NCI-H2081 (cell line): ENCODE measurements at places on chromosomes 12 and 14.

DNA sequence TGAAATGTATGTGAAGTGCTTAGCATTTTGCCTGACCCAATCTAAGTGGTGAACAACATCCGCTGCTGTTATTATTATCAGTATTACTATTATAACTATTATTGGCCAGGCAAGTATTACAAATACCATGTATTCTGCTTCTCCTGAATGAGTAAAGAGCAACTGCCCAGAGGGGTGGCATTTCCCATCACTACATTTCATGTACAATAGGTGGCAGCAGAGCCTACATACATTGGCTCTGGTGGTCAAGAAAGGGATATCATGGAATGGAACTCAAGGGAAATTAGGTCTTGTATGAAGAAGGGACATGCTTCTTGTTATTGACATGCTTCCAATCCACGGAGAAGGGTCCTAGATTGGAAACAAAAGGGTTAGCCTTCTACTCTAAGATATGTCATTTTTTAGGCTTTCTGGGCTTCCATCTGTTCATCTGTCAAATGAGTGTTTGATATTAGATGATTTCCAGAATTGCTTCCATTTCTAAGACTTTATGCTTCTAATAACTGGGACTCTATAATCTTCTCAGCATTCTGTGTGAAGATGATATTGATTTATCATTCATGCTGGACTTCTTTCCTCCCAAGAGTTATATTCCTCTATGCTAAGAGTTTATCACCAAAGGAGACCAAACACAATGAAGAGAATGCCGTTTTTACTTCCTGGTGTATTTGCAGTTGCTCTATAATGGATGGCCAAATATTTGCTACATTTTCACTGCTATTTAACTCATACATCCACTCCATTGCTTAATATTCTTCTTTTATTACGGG lies 239.1 kb downstream of the SSPN start:
- DNase-seq, result peak; percentile 47

DNA sequence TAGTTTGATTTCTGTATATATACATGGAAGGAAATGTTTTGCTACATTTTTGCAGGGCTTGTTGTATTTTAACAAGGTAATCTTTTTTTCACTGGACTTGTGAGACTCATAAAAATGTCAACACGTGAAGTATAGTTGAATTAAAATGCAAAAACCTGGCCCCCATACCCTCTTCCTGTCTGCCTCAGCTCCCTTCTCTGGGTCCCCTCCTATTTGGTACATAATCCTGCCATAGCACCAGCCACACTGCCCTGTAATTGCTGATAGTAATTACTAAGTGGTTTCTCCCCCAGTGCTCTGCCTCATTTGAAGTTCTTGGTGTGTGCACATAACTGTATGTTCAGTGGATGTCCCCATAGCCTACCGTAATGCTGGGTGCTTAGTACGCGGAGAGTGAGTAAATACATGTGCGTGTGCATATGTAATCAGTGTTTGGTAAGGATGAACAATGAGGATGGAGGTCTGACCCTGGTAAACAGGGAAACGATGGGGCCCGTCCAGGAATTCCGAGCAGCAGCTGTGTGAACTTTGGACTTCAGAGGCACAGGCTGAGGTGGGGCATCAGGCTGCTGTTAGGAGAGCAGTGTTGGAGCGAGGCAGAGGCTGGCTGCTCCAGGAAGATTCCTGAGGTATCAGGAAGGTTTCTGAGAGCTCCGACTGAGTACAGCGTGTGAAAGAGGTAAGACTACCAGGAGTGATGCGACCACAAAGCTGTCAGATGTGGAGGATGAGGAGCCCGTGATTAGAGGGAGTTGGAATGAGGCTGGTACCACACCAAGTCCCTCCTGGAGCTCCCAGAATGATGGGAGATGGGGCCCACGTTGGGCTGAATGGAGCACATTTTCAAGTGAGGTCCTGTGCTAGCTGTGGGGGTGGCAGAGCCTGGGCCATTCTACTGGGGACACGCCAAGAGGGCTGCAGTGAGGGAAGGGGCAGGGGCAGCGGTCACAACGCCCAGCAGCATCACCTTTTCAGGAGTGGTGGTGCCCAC lies 106.8 kb downstream of the PELI2 start:
- DNase-seq, result peak; percentile 67

GRCh38 chr14:99510556-99511139 lies 29.4 kb downstream of the CCNK start:
- DNase-seq, result no peak

- DNase-seq, result no peak
Measured at GRCh38 chr12:58645946-58646345, 274.4 kb downstream of the LRIG3 start.

GRCh38 chr12:93530358-93530757 lies 42.1 kb upstream of the SOCS2 start:
- DNase-seq, result no peak

- DNase-seq, result no peak
Measured at GRCh38 chr14:101894365-101895081, 69.8 kb upstream of the DYNC1H1 start.

GRCh38 chr12:115001571-115002180 lies 317.7 kb upstream of the TBX3 start:
- no peak for DNase-seq

GRCh38 chr12:65263777-65264176 lies 14.7 kb upstream of the MSRB3 start:
- DNase-seq, result no peak

- no peak for DNase-seq
Measured at GRCh38 chr12:109926488-109927210, 26.6 kb downstream of the TCHP start.

GRCh38 chr12:79453820-79454219 lies 236.9 kb downstream of the PAWR start:
- DNase-seq, result no peak

GRCh38 chr12:128190614-128191013 lies 76.4 kb upstream of the TMEM132C start:
- DNase-seq, result no peak

GRCh38 chr12:69900720-69901131 lies 75.7 kb downstream of the MYRFL start:
- peak; percentile 85 for DNase-seq

- DNase-seq, result no peak
Measured at GRCh38 chr12:3398196-3398789, 92.7 kb upstream of the PRMT8 start.

DNA sequence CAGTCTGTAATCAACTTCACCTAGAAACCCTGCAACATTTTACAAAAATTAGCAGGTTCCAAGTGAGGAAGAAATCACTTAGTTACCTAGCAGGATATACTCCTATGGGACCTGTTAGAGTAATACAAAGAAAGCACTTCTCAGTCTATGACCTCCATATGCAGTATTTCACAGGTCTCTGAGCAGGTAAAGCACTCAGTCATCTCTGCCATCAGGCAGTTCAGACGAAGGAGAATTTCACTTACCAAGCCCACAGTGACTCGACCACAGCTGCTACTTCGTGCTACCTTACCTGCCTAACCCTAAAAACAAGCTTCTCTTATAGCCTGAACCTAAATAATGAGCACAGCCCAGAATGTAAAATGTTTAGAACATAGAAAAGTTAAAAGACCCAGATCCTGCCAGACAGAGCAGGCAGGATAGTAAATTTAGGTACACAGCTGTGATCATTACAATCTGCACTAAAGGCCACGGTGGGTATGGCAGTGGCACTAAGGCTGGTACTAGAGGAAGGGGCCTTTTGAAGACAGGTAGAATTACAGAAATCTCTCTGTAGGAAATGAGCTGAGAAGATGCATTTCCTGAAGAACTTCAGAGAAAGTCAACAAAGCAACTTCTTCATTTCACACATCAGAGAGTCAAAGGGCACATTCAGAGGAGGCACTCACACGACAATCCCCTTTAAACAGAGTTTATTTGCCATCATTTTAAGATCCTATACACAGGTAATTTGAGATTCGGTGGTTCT lies 35.7 kb downstream of the DCAF5 start:
- DNase-seq, result no peak

DNA sequence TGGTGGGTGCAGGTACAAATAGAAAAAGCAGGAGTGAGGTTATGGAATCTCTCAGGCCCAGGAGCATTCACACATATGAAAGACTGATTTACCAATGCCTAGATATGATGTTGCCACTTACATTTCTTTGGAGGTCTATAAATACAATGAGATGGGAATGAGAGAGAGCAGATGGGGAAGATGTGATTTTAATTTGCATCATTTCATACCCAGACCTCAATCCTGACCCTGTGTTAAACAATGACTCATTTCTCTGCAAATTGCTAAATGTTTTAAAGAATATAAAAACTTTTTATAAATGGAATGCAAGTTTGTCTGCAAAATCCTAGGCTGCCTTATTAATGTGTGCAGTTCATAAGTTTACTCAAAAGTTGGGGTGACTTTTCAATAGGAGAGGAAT lies 38.6 kb upstream of the GNG2 start:
- DNase-seq, result no peak

GRCh38 chr12:131365821-131366260 lies 345.0 kb upstream of the SFSWAP start:
- no peak for DNase-seq

DNA sequence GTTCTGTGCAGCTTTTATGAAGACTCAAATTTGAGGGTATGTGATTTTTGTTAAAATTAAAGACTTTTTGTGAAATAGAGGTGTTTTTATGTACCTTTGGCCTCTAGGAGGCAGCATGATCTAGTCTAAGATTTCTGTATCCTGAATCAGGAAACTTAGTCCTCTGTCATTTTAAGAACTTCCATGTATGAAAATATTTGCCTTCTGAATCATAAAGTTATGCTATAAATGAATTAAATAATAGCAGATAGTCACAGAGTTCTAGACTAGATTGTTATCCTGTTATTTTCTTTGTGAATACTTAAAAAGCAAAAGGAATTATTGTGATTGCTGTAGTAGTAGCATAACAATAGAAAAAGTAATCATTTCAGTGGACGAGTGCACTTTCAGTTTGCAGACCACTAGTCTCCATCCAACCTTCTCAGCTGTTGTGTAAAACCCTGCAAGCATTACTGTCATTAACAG lies 56.3 kb downstream of the FGD4 start:
- DNase-seq, result peak; percentile 57

DNA sequence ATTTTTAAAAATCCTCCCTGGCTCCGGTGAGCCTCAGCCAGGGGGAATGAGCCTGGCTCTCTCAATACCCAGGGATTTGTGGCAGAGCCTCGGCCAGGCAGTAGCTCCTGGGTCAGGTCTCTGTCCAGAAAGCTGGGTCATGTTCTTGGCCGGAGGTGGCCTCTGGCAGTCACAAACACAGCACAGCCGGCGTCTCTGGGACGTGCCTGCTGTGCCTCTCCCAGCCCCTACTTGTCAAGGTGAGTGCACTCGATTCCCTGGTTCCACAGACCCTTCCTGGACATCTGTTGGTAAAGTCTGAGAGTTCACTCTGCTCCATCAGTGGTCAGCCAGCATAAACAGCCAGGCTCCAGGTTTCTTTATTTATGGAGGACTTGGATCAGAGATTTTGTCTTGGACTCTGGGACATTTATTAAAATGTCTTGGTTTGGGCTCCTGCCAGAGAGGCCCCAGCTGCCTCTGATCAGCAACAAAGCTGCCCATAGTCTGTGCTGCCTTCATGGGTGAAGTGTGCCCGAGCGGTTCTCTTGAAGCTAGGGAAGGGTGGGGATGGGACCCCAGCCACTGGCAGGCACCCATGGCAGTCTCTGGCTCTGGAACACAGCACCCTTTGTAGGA lies 56.7 kb downstream of the DGLUCY start:
- DNase-seq, result no peak

DNA sequence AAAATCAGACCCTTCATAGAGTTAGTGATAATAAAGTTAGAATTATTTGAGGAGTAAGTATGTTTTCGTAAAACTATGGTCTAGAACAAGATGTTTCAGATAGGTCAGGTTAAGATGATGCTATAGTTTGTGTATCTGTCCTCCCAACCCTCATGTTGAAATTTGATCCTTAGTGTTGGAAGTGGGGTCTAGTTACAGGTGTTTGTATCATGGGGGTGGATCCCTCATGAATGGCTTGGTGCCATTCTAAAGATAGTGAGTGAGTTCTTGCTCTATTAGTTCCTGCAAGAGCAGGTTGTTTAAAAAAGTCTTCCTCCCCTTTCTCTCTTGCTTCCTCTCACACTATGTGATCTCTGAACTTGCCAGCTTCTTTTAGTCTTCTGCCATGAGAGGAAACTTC lies 707.3 kb upstream of the FOXG1 start:
- DNase-seq, result no peak

- peak; percentile 24 for DNase-seq
Measured at GRCh38 chr12:67651132-67651695, 2.7 kb downstream of the DYRK2 start.
